Sigmoid colon (tissue), 7 donors: ENCODE measurements at places on chromosomes 13 and 19.

- no peak for DNase-seq
Observed at GRCh38 chr19:35704218-35704617, at the start of gene ZBTB32. TSS of gene ZBTB32 (plus strand) at chr19:35704558. CDS start at chr19:35714627, 10,069 bp downstream.

DNA sequence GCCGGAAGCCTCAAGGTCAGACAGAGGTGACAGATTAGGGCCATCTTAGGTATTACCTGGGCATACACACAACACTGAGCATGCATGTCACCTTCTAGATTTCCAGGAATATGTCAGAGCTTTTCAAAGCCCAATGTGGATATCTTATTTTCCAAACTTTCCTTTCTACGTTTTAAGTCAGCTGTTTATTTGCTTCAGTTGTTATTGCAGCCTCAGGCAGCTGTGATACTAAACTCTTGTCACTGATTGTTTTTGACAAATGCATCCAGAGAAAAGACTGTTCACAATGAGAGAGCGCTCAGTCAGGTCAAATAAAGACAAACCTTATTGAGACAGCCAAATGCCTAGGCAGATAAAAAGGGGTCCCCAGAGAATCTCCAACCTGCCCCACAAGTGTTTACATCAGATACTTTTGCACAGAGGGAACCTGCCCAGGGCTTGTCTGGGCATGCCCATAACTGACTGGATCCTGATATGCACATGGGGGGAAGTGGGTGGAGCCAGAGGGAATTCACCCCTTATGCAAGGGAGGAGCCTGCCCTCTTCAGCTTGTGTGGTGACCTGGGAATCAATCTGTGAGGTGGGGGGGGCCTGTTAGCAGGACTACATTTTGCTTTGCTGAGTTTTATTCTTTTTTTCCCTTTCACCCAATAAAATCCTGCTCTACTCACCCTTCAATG is 28.5 kb downstream of the MED4 start:
- DNase-seq: no peak

DNA sequence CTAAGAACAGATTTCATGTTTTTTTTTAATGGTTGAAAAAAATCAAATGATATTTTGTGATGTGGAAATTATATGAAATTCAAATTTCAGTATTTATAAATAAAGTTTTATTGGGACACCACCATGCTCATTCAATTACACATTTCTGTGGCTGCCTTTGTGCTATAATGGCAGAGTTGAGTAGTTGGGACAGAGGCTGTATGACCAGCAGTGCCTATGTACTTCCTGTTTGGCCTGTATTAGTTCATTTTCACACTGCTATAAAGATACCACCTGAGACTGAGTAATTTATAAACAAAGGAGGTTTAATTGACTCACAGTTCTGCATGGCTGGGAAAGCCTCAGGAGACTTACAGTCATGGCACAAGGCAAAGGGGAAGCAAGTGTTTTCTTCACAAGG is 33.6 kb downstream of the AKAP11 start:
- DNase-seq: no peak

GRCh38 chr13:67101730-67102467 is 128.2 kb downstream of the PCDH9 start:
- no peak for DNase-seq

DNA sequence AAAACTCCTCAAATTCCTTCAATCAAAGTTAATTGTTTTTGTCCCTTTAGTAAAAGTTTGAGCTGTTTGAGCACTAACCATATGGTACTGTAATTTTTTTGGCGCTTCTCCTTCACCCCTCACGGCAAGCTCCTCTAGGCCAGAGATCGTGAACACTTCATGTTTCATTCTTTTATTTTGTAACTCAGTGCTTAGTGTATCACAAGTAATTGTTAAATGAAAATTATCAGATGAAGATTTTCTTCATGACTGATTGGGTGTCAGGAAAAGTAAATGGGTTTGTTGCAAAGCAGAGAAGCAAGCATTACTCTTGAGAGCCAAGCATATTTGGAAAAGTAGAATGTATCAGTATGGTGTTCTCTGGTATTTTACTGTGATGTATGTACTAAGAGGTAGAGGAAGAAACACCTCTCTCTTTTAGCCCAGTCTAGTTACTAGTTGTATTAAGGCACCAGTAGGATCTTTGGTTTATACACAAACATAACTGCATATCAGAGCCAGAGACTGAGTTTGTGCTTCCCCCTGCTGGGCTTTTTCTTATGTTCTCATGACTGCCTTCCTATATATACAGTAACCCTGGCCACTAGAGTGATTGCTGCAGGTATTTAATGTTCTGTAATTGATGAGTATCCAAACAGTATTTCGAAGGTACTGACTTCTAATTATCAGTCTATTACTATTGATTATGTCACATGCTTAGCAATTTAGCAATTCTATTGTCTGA is 202.3 kb upstream of the KLHL1 start:
- no peak for DNase-seq

GRCh38 chr13:25679159-25679558 is 307.4 kb downstream of the ATP8A2 start:
- DNase-seq: no peak

- no peak for DNase-seq
Observed at GRCh38 chr19:50759886-50760285, 10.4 kb upstream of the GPR32 start.
